ENCODE measurements at places on chromosomes 2 and 18. TPM values are rescaled to one million over a fixed set of nuclear protein-coding genes. Genes with fewer than 3 reads are reported as not detected.

DNA sequence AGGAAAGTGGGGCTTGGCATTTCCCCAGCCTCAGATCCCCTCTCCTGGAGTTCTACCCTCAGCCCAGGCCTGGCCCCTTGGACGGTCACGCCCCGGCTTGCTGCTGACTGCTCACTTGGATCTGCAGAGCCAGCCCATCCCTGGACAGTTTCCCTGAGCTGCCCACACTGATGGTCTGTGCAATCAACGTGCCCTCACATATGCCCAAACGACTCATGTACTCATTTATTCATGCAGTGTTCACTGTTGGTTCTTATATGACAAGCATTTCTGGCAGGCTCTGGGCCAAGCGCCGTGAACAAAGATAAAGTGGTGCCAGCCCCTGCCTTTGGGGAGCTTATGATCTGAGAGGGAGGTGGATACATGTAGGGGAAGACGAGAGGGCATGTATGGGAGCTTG lies 20.3 kb upstream of the GLI2 start:
- DNase-seq, result no peak
- H3K27ac ChIP-seq, result no peak overlapping the region
- no peaks in the 10 kb centered on the region for H3K4me1 ChIP-seq
- H3K36me3 ChIP-seq, result no peaks in the 10 kb centered on the region
- peaks cover 28% of the 10 kb centered on the region for H3K27me3 ChIP-seq

DNA sequence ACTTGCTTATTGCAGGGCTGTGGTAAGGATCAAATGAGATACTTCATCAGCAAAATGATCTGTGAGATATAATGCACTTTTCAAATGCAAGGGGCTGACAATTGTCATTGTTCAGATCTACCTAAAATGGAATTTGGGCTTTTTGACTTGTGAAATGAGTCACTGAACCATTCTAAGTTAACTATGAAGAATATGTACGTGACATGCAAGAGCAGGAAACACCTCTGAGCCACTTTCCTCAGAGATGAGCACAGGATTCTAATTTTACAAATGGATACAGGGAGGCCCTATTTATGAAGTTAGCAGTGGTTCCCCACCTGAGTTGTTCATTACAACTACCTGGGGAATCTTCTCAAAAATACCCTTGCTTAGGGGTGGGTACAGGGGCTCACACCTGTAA lies 26.7 kb downstream of the CTLA4 start:
- no peaks in the 10 kb centered on the region for H3K27me3 ChIP-seq
- H3K4me3 ChIP-seq, result no peak overlapping the region
- no peak overlapping the region for H3K27ac ChIP-seq
- H3K4me1 ChIP-seq, result peaks cover 8% of the 10 kb centered on the region
- no peak for DNase-seq
- no peaks in the 10 kb centered on the region for H3K36me3 ChIP-seq

DNA sequence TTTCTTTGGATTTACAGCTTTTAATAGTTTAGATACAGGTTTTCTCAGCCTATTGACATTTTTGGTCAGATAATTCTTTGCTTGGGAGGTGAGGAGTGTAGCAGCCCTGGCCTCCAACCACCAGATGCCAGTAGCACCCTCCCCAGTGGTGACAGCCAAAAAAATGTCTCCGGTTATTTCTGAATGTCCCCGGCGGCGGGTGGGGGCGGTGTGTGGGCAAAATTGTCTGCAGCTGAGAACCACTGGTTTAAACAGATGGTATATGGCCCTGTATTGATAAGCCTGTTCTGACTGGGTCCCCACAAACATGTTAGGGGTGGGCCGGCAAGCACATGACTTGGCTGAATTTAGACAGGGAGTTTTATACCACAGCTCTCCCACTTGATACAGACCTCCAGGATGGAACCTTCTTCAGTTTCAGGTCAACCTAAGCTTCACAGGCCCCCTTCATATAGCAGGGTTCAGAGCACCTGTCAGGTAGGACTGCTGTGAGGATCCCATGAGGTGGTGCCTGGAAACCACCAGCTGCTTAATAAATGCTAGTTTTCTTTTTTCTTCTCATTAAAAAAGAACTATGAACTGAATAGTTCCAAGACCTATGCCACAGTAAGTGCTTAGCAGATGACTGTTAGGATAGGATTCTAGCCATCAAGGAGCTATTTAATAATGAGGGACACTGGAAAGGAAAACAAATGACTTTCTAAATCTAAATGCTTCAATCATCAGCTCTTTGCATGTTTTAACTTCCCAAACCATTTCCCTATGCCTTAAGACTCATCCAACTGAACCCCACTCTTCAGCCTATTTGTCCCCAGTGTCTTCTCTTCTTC lies 18.1 kb downstream of the LPIN2 start:
- no peak overlapping the region for H3K27ac ChIP-seq
- H3K4me3 ChIP-seq, result no peak overlapping the region
- H3K36me3 ChIP-seq, result no peaks in the 10 kb centered on the region
- DNase-seq, result no peak
- peaks cover 10% of the 10 kb centered on the region for H3K4me1 ChIP-seq
- no peaks in the 10 kb centered on the region for H3K27me3 ChIP-seq

- H3K4me1 ChIP-seq, result peaks cover 34% of the 10 kb centered on the region
- no peaks in the 10 kb centered on the region for H3K36me3 ChIP-seq
- no peak overlapping the region for H3K27ac ChIP-seq
- no peak overlapping the region for H3K4me3 ChIP-seq
- no peak for DNase-seq
Observed at GRCh38 chr2:136225950-136226835, 108.2 kb upstream of the CXCR4 start.

GRCh38 chr2:98472132-98472650 lies 27.5 kb downstream of the INPP4A start:
- no peak overlapping the region for H3K4me3 ChIP-seq
- DNase-seq, result no peak
- H3K36me3 ChIP-seq, result no peaks in the 10 kb centered on the region
- H3K4me1 ChIP-seq, result peaks cover 8% of the 10 kb centered on the region

- H3K4me1 ChIP-seq, result no peaks in the 10 kb centered on the region
- no peaks in the 10 kb centered on the region for H3K27me3 ChIP-seq
- no peaks in the 10 kb centered on the region for H3K36me3 ChIP-seq
Observed at GRCh38 chr2:193332941-193333340, 1138.2 kb upstream of the TMEFF2 start.

- H3K27me3 ChIP-seq, result peaks cover 53% of the 10 kb centered on the region
- peak; percentile 80 for DNase-seq
- no peaks in the 10 kb centered on the region for H3K36me3 ChIP-seq
- H3K27ac ChIP-seq, result no peak overlapping the region
- H3K4me3 ChIP-seq, result peak overlapping the region; percentile 68
- peaks cover 13% of the 10 kb centered on the region for H3K4me1 ChIP-seq
Observed at GRCh38 chr2:153873052-153874048, 1.6 kb downstream of the GALNT13 start.

- no peak overlapping the region for H3K27ac ChIP-seq
- H3K4me1 ChIP-seq, result no peaks in the 10 kb centered on the region
- peak; percentile 61 for DNase-seq
- no peaks in the 10 kb centered on the region for H3K36me3 ChIP-seq
- no peaks in the 10 kb centered on the region for H3K27me3 ChIP-seq
Observed at GRCh38 chr2:231104115-231104713, 20.6 kb downstream of the HTR2B start.

DNA sequence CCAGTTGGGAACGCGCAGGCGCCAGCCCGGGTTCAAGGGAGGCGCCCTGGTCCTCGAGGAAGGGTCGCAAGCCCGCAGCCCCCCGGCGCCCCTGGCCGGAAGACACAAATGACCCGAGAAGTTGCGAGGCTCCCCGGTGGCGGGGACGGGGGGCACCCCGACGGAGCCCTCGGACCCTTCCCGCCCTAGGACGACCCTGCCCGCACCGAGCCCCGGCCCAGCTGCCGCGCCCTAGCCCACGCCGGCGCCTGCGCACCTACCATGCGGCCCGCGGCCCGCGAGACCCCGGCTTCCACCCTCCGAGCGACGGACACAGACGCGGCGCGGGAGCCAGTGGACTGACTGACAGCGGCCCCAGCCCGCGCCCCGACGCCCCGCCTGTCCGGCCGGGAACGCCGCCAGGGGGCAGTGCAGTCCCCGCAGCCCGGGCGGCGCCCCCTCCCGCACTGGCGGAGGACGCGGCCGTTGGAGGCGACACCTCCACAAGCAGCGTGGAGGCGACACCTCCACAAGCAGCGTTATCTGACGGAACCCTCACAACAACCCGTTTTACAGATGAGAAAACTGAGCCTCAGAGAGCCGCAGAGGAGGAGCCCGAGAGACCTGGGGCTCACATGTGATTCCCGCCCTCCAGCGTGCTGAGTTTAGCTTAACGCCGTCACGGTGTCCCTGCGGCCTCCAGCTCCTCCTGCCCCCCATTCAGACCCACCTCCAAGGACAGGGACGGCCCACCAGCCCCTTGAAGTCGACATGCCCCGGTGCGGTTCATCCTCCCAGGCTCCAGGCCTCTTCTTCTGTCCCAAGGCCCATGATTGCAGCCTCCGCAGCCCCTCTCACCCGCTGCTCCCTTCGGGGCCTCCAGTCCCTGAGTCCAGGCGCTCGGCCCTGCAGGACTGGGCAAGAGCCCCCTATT lies at the start of gene NMUR1:
NMUR1 (minus strand) TSS at position 347 of the 913 bp plus-strand sequence; CDS start at position 263, 84 bp downstream.
- peaks cover 8% of the 10 kb centered on the region for H3K4me1 ChIP-seq
- no peak within 1 kb of the TSS for H3K27ac ChIP-seq
- peak; percentile 83 for DNase-seq
- peaks cover 31% of the 10 kb centered on the region for H3K27me3 ChIP-seq

DNA sequence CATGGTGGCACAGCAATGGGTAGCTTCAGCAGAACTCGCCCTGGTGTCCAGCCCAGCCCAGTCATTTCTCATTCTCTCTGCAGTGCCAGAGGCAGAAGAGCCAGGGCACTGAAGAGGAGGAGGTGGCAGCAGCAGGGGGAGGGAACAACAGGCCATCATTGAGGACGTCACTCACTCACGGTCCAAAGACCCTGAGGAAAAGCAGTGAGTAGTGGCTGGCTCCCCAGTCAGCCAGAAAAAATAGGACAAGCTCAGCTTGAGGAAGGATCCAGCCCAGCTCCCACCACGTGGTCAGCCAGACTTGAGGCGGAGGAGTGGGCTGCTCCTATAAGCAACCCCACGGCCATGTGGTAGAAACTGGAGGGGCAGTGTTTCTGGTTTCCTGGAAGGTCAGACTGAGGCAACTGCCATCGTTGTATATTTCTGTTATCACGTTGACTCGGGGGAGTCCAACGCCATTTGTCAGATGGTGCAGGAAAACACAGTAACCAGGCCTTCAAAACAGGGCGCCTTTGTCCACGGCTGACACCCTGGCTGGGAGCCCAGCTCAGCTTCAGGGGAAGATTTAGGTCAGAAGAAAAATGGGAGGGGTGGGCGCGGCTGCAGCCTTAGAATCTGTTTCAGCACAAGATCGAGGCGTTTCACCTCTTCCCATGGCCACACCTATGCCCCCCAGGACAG lies 19.0 kb upstream of the TMEM247 start:
- no peak overlapping the region for H3K4me3 ChIP-seq
- no peak for DNase-seq
- H3K27ac ChIP-seq, result no peak overlapping the region
- no peaks in the 10 kb centered on the region for H3K36me3 ChIP-seq
- H3K4me1 ChIP-seq, result no peaks in the 10 kb centered on the region

DNA sequence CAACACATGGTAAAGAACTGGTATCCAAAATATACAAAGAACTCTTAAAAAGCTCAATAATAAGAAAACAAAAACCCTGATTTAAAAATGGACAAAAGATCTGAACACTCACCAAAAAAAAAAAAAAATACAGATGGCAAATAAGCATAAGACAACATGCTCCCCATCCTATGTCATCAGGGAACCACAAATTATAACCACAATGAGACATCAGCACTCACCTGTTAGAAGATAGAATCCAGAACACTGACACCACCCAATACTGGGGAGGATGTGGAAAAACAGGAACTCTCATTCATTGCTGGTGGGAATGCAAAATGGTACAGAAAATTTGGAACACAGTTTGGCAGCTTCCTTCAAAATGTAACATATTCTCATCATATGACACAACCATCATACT lies 66.7 kb downstream of the TMX3 start:
- H3K4me3 ChIP-seq, result no peak overlapping the region
- H3K4me1 ChIP-seq, result peaks cover 4% of the 10 kb centered on the region
- DNase-seq, result no peak
- H3K36me3 ChIP-seq, result no peaks in the 10 kb centered on the region
- H3K27ac ChIP-seq, result no peak overlapping the region
- H3K27me3 ChIP-seq, result no peaks in the 10 kb centered on the region

Gene MC2R
- total RNA-seq, result not detected

Data from neural progenitor cell (in vitro differentiated cells).